ENCODE measurements at places on chromosomes 2 and 18.

GRCh38 chr2:148013876-148014275 lies 6.7 kb downstream of the ORC4 start:
- no peak for DNase-seq

DNA sequence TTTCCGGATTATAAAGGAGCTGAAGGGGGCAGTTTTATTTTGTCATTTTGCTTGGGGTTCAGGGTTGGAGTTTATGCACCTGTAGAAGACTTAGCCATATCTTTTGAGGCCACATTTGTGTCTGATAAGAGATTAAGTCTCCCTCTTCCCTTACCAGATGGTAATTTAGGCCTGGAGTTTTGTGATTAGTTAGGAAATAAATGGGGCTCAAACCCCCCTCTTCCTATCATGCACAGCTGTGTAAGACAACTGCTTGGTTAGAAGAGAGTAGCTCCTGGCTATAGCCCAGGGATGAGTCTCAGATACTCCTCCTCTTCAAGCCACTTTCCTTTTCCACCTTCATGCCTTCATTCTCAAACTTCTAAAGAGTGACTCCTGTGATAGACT lies 802 bp upstream of the SAP130 start:
- no peak for DNase-seq

DNA sequence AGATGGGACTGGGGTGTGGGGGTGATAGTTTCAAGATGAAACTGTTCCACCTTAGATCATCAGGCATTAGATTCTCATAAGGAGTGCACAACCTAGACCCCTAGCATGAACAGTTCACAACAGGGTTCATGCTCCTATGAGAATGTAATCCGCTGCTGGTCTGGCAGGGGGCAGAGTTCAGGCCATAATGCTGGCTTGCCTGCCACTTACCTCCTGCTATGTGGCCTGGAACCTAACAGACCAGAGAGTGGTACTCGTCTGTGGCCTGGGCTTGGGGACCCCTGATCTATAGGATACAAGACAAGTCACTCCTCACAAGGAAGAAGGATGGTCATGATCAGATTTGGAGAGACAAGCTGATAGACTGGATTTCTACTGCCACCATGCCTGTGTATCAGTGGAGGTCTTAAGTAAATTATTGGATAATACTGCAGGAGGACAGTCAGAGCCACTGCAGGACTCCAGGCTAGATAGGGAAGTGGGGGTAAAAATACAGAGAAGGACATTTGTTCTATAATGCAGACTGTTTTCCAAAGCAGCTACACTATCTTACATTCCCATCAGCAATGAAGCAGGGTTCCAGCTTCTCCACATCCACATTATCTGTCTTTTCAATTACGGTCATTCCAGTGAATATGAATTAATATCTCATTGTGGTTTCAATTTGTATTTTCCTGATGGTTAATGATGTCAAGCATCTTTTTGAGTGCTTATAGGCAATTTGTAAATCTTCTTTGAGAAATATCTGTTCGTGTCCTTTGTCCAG lies 28.8 kb upstream of the APOB start:
- DNase-seq, result no peak

- DNase-seq, result no peak
Measured at GRCh38 chr18:47679864-47680263, 250.6 kb downstream of the SMAD2 start.

DNA sequence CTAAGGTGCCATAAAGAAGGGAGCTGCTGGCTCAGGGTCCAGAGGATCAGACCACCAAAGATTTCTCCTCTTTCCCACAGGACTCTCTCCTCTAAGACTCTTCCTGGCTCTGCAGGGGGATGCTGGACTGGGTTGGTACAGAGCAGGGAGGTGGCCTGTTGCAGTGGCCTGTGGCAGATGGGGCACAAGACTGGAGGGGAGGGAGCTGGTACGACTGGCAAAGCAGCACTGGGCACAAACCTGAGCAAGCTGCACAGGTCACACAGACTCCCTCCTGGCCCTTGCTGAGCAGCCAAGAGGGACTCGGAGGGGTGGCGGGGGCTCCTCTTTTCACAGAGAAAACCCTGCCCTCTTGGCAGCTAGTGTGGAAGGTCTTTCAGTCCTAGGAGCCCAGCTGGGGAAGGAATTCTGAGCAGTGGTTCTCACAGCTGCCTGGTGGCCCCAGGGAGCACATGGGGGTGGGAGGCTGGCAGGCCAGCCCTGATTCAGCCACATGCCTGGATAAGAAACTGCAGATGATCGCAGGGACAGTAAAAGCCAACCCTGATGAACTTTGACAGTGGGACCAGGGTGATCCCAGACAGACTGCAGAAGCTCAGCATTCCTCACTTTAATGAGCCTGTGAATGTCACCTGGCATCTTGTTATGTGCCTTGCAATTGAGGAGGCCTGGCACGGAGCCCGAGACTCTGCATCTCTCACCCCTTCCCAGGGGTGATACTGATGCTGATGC lies 32.5 kb upstream of the ACAA2 start:
- no peak for DNase-seq

DNA sequence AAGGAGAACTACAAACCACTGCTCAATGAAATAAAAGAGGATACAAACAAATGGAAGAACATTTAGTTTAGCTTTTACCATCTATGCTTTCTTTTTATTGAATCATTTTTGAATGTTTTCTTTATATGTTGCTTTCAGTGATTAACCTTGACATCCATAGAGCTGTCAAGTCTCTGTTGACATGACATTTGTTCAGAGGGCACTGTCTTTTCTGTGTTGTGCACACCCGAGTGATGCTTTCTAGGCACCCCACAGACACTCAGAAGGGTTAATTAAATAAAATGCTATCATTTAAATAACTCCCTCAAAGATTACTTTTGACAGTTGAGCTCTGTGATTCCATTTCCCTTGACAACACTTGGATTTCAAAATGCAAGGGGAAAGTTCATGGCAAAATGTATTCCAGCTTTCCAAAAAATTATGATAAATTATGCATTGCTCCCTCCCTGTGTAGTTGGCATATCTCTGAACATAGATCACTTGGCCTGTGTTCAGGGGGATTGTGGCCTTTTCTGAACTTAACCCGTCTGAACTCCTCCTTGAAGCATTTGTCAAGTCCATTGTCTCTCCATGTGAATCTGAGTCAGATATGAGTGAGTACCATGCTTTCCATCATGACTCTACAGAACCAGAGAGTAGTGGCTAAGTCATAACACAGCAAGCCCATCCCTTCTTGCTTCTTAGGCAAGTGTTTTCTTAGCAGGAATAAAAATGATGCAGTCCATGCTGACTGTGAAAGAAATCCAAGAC lies 372.6 kb downstream of the RPRM start:
- no peak for DNase-seq

DNA sequence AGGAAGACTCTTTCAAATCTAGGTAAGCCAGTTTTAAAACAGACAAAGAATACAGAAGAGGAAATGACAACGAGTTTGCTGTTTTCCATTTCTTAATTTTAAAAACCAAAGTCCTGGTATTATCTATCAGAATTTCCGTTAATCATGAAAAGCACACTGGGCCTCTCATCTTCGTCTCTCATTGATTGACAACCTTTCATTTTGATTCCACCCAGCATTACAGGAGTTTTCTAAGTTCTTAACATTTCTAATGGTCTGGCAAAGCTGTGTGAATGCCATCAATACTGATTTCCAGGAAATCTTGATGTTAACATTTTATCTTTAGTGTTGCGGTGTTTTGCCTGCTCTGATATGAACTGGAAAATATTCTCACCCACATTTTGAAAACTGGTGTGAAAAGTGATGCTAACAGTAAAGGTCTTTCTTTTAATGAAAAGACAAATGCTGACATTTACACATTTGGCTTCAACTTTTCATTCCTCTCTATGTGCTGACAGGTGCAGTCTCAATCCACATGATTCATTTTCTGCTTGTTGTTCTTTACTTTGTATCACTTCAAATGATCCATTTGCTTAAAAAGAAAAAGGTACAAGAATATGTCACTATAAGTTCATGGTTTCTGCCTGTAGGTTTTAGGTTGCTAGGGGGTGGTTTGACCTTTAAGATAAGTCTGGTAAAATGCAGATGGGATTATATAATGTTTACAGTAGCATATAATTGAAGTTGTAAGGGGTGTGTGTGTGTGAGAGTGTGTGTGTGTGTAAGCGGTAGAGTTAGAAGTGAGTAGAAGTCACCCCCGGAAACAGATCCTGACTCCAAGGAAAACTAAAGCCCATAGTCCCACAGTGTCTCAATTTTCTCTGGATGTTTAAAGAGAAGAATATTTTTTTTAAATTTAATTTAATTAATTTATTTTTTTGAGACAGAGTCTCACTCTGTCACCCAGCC lies 29.5 kb downstream of the SCYGR8 start:
- no peak for DNase-seq
